Ascending aorta (tissue), 2 donors: ENCODE measurements at places on chromosomes 3 and 15.

DNA sequence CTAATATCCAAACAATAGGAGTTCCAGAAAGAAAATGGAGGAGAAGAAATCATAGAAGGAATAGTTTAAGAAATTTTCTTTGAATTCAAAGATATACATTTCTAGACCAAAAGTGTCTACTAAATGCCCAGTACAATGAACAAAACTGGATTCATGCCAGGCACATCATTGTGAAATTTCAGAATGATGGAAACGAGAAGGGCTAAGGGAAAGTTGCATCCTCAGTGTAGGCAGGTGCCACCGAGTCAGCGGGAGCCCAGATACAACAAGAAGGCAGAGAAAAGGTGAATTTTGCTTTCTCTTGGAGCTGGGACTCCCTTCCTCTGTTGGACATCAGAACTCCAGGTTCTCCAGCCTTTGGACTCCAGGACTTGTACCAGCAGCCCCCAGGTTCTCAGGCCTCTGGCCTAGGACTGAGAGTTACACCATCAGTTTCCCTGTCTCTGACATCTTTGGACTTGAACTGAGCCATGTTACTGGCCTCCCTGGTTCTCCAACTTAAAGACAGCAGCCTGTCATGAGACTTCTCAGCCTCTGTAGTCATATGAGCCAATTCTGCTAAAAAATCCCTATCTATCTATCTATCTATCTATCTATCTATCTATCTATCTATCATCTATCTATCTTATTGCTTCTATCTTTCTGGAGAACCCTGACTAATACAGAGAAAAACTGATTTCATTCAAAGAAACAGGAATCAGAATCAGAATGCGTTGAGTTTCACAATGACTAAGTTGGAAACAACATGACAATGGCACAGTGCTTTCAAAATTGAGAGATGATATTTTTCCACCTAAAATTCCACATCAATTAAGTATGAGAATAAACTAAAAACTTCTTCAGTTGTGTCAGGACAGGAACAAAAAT is 207.7 kb downstream of the FAM43A start:
- DNase-seq: no peak

- DNase-seq: no peak
Measured at GRCh38 chr3:154275292-154275691, 49.0 kb downstream of the DHX36 start.

DNA sequence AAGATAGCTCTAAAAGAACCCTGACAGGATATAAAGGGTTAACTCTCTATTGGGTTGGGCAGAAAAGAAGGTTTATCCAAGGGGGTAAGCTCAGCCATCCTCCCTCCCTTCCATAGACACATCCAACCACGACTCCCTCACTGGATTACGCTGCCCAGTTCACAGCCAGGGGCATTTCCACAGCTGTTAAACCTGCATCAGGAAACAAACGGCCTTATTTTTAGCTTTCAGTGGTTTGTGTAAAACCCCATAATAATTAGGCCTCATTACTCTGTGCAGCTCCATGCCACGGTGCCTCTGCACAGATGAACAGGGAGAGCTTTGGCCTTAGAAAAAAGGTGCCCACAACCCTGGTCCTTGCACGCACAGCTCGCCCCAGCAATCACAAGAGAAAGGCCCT is 110.6 kb downstream of the GABRB3 start:
- no peak for DNase-seq

DNA sequence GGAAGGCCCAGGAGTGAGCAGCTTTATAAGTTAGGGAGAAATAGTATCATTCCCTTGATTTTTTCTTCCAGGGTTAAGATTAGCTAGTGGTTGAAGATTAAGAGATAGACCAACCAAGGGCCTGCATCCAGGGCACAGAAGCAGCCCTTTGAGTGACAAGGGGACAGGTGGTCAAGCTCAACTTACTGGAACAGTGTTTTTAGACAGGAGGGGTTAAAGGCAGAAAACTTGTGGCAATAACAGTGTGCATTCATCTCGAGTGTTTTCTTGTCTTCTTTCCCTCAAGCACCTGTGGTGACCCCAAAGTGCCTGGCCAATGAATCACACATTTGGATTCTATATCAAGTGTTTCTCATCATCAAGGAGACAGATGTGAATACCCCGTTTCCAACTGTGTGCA is 267.5 kb downstream of the PDCD6IP start:
- no peak for DNase-seq

- no peak for DNase-seq
Measured at GRCh38 chr15:36988947-36989346, 111.4 kb downstream of the MEIS2 start.

GRCh38 chr3:114213627-114214541 is 23.5 kb downstream of the ZNF80 start:
- no peak for DNase-seq

- DNase-seq: no peak
Measured at GRCh38 chr3:123140550-123140949, 61.2 kb upstream of the SEC22A start.

- no peak for DNase-seq
Measured at GRCh38 chr15:49370782-49371181, 52.3 kb upstream of the FGF7 start.

DNA sequence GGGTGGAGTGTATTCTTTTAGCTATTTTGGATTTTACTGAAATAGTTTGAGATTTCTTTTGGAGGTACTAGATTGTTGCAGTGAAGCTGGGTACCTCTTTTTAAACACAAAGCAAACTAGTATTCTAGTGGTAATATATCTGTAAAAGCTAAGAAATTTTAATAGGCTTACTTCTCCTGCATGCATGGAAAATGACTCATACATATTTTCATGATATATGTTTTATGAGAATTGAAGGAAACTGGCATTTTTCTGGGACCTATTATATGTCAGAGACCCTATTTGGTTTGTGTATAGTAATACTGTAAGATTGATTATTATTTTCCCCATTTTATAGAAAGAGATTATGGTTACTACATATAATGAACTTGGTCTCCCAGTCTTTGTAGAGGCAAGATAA is 851.0 kb downstream of the DIPK2A start:
- DNase-seq: no peak

DNA sequence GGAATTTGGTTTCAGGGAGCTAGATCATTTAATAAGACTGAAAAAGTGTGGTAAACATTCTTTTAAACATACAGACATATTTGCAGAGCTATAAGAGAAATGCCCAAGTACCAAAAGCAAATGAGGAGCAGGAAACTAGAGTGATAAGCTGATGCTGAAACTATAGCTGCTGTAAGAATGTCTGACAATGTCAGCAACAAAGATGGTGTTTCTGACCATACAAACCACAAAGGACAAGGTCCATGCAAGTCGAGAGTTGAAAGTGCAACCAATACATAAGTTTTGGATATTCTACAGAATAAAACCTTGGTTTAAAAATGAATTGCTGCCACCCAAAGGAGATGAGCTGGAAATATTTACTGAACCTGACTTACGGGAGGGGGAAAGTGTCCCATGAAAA is 610.2 kb downstream of the TBL1XR1 start:
- no peak for DNase-seq

GRCh38 chr3:100319951-100320350 is 14.6 kb upstream of the NIT2 start:
- no peak for DNase-seq

DNA sequence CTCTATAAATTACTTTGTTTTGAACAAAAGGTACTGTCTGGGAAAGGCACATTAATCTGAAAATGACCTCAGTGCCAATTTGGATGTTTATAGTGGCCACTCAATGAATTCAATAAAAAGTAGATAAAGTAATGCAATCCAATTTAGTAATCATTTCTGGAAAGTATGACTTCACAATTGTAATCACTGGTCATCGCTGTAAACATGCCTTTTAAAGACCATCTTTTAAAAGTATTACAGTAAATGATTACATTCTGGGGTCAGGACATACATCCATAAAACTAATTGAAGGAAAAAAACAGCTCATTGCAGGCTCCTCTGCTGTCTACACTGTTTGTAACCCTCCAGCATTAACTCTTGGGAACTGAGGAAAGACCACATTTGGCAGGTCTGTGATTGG is 43.2 kb downstream of the HRH1 start:
- no peak for DNase-seq

DNA sequence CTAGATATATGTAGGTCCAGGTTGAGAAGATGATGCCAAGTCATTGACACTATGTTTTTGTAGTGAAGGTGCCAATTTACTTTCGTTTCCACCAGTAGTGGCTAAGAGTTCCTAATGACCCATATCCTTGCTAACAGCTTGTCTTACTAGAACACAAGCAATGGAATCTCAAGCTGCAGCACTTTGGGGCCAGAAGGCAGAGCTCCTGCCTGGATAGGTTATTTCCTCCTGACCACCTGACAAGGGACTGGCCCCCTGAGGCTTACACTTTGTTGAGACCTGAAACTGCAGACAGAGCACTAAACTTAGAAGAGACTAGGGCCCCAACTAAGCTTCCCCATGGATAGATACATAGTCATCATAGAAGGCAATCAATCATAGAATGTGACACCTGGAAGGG is 11.7 kb downstream of the ONECUT1 start:
- DNase-seq: no peak

GRCh38 chr3:22364851-22365250 is 613.8 kb upstream of the ZNF385D start:
- no peak for DNase-seq

GRCh38 chr3:53707222-53707621 is 139.0 kb downstream of the CHDH start:
- no peak for DNase-seq

DNA sequence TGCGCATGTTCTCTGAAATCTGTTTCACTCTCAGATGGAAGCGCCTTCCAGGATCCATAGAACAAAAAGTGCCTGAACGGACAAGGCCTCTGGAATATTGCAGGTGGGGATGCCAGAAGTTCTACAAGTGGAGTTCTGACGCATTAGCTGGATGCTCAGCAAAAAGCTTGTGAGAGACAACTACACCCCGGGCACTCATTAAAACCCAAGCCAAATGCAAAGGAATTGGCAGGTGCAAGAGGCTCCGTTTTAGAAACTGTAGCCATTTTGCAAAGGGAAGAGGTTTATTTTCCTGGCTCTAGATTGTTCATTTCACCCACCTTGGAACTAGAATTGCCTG is 35.2 kb upstream of the SLC24A5 start:
- DNase-seq: no peak

GRCh38 chr3:69893274-69893673 is 106.3 kb upstream of the SAMMSON start:
- DNase-seq: no peak

DNA sequence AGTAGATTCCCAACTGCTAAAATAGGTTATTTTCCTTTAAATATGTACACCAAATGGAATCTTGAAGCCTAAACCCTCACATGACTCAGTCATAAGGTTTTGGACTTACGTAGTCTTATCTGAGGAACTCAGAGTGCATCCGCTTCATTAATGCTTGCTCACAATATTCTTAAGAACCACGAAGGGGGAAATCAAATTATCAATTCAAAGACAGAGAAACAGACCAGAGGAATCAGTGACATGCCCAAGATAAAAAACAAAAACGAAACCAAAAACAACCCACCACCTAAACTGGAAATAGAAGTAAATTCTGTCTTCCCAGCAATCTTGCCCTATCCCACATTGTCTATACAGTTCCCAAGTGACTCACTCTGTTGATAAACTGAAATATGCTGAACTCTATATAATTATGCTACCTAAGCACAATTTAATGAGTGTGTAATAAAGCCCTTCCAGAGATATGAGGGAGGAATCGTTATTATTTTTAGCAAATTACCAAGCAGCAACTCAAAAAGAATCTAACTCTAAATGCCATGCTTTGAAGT is 135.4 kb upstream of the CBLB start:
- DNase-seq: no peak

GRCh38 chr3:182486463-182486862 is 306.8 kb upstream of the ATP11B start:
- no peak for DNase-seq

- DNase-seq: no peak
Measured at GRCh38 chr15:88246666-88247446, 9.7 kb downstream of the NTRK3 start.

GRCh38 chr15:68176601-68177000 is 28.5 kb downstream of the CALML4 start:
- no peak for DNase-seq

DNA sequence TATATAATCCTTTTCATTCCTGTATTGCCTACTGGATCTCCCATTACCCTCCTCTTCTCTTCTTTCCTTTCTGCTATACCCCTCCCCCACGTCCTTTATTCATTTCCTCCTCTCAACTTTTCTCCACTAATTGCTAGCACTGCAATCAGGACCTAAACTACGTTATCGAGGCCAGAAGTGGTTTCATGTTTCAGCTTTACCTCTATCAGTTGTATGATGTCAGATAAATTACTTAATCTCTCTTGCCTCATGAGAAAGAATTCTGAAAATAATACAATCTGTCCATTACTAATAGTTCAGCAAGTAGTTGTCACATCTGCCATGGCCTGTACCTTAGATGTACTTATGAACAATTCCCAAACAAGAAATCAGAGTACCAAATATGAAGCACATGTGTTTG is 10.6 kb downstream of the POPDC2 start:
- DNase-seq: no peak

DNA sequence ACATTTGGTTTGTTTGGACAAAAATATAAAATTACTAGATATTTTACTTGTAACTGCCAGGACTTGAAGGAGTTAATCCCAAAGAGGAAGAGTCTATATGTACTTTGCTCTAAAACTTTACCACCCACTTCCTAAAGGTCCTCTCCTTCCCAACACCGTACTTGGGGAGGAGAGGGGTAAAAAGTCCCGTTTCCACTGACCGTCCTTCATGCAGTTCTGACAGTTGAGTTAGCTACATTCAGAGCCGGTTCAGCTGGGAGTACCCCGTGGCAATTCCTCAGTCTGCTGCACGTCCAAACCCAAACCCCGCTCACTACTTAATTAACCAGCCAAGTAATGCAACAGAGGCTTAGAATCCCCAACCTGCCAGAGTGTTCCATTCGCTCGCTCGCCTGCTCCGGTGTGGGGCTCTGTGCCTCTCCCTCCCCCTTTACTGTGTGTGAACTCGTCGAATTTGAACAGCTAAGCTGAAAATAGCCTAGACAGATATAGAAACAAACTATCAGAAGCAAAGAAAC is 519.7 kb downstream of the FOXP1 start:
- peak; percentile 68 for DNase-seq

DNA sequence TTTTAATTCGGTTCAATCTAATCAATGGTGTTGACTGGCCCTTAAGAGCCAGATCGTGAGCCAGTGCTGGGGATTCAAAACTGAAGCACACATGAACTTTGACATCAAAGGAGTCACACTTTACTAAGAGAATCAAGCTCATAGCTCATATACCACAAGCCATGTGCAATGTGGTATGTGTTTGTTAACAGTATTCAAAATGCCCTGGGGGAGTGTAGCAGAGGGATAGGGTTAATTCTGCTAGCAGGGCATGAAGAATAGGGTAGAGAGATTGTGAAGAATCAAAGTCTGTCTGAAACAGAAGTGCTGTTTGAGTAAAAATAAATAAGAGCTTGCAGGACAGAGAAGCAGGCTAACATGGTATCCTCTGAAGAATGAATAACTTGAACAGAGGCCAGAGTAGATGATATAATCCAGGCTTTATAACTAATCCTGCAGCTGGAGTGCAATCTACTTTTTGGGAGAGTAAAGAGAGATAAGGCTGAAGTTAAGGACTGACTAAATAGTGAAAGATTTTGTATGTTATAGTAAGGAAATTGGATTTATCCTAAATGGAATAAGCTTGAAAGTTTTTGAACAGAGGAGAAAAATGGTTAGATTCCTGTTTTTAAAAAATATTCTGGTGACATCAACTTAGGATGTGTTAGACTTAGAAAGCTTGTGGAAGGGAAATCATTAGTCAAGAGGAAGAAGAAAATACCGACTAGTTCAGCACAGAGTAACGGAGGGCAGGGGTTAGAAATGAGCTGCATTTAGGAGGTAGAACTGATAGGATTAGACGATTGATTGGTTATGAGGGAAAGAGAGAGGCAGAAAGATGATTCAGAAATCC is 292.0 kb downstream of the NFKBIZ start:
- DNase-seq: no peak
